ENCODE measurements at places on chromosomes 7 and 10. TPM values are rescaled to one million over a fixed set of nuclear protein-coding genes. Genes with fewer than 3 reads are reported as not detected.

DNA sequence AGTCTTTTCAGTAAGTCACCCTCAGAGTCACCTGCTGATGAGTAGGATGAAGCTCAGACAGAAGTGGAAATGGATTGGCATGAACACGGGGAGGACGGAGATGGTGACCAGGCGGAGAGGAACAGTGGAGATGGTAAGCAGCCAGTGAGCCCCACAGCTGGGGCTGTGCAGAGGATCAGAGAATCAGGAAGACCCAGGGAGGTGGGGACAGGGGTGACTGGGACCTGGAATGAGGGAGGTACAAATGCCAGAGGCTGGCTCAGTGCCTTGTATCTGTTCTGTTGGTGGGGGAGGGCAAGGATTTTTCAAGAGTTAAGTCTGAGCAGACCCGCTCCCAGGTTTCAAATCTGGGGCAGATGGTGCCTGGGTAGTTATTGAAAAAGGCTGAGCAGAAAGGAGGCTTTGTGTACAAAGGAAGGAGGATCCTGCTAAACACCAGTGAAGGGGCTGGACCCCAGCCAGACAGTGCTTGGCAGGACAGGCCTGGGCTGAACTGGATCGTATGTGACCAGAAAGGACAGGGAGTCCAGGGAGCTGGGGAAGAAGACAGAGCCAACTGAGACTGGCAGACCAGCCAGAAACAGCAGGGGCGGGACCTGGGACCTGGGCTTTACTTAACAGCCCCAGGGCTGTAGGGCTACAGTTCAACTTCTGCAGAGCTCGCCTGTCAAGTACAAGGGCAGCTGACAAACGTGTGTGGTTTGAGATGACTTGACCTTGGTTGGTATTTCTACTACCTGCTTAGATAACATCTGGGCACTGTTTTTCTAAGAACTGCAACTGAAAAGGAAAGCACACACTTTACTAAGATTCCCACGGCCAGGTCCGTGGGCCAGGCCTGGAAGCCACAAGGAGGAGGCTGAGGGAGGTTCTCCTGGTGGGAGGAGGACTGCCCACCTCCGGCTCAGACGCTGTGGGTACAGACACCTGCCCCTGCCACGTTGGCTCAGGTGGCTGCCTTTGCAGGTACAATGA is 13.2 kb upstream of the FRMPD2 start:
- DNase-seq, result no peak
- H3K27me3 ChIP-seq, result no peaks in the 10 kb centered on the region
- no peak overlapping the region for H3K4me3 ChIP-seq
- no peak overlapping the region for H3K27ac ChIP-seq
- no peaks in the 10 kb centered on the region for H3K36me3 ChIP-seq

- no peaks in the 10 kb centered on the region for H3K36me3 ChIP-seq
- H3K27ac ChIP-seq, result no peak overlapping the region
- no peaks in the 10 kb centered on the region for H3K27me3 ChIP-seq
Measured at GRCh38 chr7:138127996-138128395, 51.7 kb downstream of the AKR1D1 start.

DNA sequence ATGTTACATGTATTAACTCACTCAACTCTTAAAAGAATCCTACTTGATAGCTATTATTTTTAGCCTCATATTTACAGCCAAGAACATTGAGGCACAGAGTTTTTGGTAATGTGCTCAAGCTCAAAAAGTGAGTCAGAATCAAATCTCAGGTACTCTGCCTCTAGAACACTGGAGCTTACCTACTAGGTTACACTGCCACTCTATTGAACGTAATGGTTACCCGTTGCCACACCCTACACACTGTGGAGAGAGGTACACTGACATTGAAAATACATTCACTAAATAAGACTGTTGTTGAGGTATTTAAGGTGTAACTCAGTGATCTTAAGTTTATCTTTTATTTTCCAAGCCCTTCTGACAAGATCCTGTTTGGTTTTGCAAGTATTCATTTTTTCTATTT is 17.9 kb downstream of the SLC26A3 start:
- no peaks in the 10 kb centered on the region for H3K36me3 ChIP-seq
- no peak overlapping the region for H3K27ac ChIP-seq
- no peaks in the 10 kb centered on the region for H3K27me3 ChIP-seq

GRCh38 chr10:103636492-103636891 is 143.0 kb downstream of the NEURL1 start:
- no peak overlapping the region for H3K27ac ChIP-seq
- H3K27me3 ChIP-seq, result no peaks in the 10 kb centered on the region
- H3K36me3 ChIP-seq, result no peaks in the 10 kb centered on the region
- DNase-seq, result no peak
- H3K4me3 ChIP-seq, result no peak overlapping the region

DNA sequence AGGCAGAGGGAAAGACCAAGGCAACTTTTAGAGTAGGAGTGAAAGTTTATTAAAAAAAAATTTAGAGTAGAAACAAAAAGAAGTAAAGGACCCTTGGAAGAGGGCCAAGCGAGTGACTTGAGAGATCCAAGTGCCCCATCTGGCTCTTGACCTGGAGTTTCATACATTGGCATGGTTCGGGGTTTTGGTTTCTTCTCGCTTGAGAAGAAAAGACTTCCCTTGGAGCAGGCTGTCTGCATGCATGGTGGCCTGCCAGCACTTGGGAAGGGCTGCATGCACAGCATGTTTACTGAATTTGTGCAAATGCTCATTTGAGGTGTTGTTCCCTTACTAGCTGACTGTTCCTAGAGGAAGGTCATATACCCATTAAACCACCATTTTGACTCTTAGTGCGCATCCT is 8.8 kb upstream of the ADO start:
- no peaks in the 10 kb centered on the region for H3K36me3 ChIP-seq
- DNase-seq, result no peak
- H3K4me1 ChIP-seq, result no peaks in the 10 kb centered on the region
- H3K4me3 ChIP-seq, result no peak overlapping the region

GRCh38 chr7:1204460-1205140 is 28.1 kb upstream of the UNCX start:
- no peak overlapping the region for H3K4me3 ChIP-seq
- H3K27me3 ChIP-seq, result peaks cover 3% of the 10 kb centered on the region
- no peaks in the 10 kb centered on the region for H3K4me1 ChIP-seq
- no peaks in the 10 kb centered on the region for H3K36me3 ChIP-seq
- H3K27ac ChIP-seq, result no peak overlapping the region

GRCh38 chr7:29140873-29141468 is 5.4 kb downstream of the CPVL start:
- peaks cover 15% of the 10 kb centered on the region for H3K27me3 ChIP-seq
- H3K36me3 ChIP-seq, result no peaks in the 10 kb centered on the region
- H3K4me1 ChIP-seq, result peaks cover 2% of the 10 kb centered on the region

GRCh38 chr7:150903606-150904005 is 51.3 kb downstream of the AOC1 start:
- H3K4me3 ChIP-seq, result no peak overlapping the region
- H3K4me1 ChIP-seq, result peaks cover 5% of the 10 kb centered on the region
- no peak for DNase-seq
- H3K27ac ChIP-seq, result no peak overlapping the region

GRCh38 chr10:32237644-32238345 is 109.2 kb downstream of the EPC1 start:
- no peak overlapping the region for H3K27ac ChIP-seq
- no peaks in the 10 kb centered on the region for H3K4me1 ChIP-seq
- no peak overlapping the region for H3K4me3 ChIP-seq
- DNase-seq, result no peak

- H3K27ac ChIP-seq, result no peak overlapping the region
- H3K4me1 ChIP-seq, result no peaks in the 10 kb centered on the region
- no peaks in the 10 kb centered on the region for H3K27me3 ChIP-seq
Measured at GRCh38 chr7:153529651-153530165, 522.5 kb upstream of the DPP6 start.

- no peak for DNase-seq
- H3K27me3 ChIP-seq, result peaks cover 2% of the 10 kb centered on the region
- H3K27ac ChIP-seq, result no peak overlapping the region
- peaks cover 49% of the 10 kb centered on the region for H3K4me1 ChIP-seq
- H3K4me3 ChIP-seq, result no peak overlapping the region
Measured at GRCh38 chr10:101837748-101838147, 5.9 kb downstream of the KCNIP2 start.

DNA sequence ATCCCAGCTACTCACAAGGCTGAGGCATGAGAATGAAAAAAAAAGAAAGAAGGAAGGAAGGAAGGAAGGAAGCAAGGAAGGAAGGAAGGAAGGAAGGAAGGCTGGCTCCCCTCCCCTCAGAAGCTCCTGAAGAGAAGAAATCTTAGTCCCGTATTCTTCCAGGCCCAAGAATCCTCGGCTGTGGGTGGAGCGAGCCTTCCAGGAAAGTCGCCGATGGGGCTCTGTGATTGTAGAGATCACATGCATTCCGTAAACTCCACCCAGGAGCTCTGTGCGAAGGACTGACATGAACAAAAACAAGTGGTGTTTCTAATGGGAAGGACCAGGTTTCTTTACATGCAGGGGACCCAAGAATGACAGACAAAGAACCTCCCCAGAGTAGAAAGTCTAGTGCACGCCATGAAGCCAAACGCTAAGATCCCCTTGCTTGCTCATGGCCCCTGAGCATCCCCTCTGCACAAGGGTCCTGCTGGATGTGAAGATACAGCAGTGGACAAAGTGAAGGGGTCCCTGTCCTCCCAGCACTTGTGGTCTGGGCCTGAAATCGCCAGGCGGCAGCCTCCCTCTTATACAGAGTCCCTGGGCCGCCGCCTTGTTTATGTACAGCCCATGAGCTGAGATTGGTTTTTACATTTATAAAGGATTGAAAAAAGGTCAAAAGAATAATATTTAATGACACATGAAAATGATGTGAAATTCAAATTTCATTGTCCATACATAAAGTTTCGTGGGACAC is 25.2 kb downstream of the CNPY1 start:
- H3K27ac ChIP-seq, result no peak overlapping the region
- DNase-seq, result no peak
- peaks cover 3% of the 10 kb centered on the region for H3K27me3 ChIP-seq
- no peaks in the 10 kb centered on the region for H3K36me3 ChIP-seq

GRCh38 chr10:61825001-61825400 is 76.5 kb upstream of the ARID5B start:
- H3K36me3 ChIP-seq, result no peaks in the 10 kb centered on the region

GRCh38 chr7:117230276-117231046 is 92.4 kb downstream of the WNT2 start:
- H3K27ac ChIP-seq, result no peak overlapping the region
- H3K36me3 ChIP-seq, result no peaks in the 10 kb centered on the region
- H3K4me1 ChIP-seq, result no peaks in the 10 kb centered on the region

GRCh38 chr7:112116894-112117293 is 89.3 kb downstream of the DOCK4 start:
- no peaks in the 10 kb centered on the region for H3K27me3 ChIP-seq
- no peak overlapping the region for H3K27ac ChIP-seq
- no peaks in the 10 kb centered on the region for H3K36me3 ChIP-seq
- no peaks in the 10 kb centered on the region for H3K4me1 ChIP-seq
- H3K4me3 ChIP-seq, result no peak overlapping the region

DNA sequence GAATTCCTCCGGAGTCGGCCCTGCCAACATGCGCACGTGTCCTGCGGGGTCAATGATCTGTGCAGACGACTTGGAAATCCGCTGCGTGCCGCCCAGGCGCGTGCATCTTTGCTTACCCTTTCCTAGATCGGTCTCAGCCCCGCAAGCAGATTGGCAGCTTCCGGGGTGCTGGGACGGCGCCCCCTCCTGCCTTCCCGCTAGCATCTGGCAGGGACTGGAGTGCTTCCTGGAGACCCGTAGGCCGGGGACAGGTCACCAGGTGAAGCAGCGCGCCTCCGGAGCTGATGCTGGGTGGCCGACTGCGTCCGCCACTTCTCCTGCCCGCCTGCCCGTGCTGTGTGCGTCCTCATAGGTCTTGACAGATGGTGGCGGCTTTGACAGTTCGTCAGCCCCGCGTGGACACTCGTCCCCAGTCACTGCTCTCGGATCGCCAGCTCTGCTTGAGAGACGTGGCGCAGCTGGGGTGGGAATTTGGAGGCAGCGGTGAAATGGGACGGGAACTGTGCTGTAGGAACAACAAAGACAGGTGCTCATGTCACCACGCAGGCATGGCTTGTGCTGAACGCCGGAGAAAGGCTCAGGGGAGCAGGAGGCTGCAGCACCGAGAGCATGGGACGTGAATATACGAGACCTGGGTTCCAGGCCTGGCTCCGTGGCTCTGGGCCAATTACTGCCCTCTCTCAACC is 21.9 kb upstream of the KCNK18 start:
- H3K27me3 ChIP-seq, result peaks cover 15% of the 10 kb centered on the region
- no peaks in the 10 kb centered on the region for H3K36me3 ChIP-seq
- H3K4me3 ChIP-seq, result peak overlapping the region; percentile 35
- DNase-seq, result peak; percentile 45
- peaks cover 18% of the 10 kb centered on the region for H3K4me1 ChIP-seq

GRCh38 chr7:82049891-82050533 is 280.2 kb upstream of the HGF start:
- no peaks in the 10 kb centered on the region for H3K36me3 ChIP-seq
- DNase-seq, result no peak
- H3K4me1 ChIP-seq, result no peaks in the 10 kb centered on the region
- no peaks in the 10 kb centered on the region for H3K27me3 ChIP-seq

DNA sequence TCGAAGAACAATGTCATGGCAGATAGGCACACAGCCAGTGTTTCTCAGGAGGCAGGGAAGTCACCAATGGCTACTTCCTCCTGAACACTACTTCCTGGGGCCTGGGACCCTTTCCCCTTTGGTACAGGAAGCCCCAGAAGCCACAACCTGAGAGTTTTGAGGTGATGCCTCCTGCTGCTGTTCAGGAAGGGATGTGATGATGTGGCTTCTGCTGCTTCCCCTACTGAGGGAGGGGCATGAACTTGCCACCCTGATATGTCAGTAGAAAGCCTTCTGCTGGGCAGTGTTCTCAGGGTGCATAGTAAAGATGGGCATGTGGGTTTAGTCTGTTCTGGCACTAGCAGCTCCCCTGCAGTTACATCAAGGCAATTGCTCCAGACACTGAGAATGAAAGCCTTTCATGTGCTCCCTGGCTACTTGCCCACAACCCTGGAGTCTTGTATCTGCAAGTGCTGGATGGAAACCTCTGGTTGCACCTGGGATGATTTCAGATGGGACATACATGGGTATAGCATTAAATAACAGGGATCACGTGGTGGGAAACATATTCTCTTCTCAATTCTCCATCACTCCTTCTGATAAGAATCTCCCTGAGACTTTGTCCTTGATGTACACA is 69.3 kb downstream of the ADRA2A start:
- DNase-seq, result no peak
- H3K27me3 ChIP-seq, result peaks cover 3% of the 10 kb centered on the region
- no peak overlapping the region for H3K27ac ChIP-seq
- H3K4me3 ChIP-seq, result no peak overlapping the region
- H3K36me3 ChIP-seq, result no peaks in the 10 kb centered on the region

GRCh38 chr10:26860102-26860442 is 686 bp downstream of the ABI1 start:
- peak overlapping the region; percentile 91 for H3K27ac ChIP-seq
- H3K4me3 ChIP-seq, result peak overlapping the region; percentile 78
- peaks cover 26% of the 10 kb centered on the region for H3K4me1 ChIP-seq
- no peaks in the 10 kb centered on the region for H3K27me3 ChIP-seq
- H3K36me3 ChIP-seq, result no peaks in the 10 kb centered on the region
- peak; percentile 74 for DNase-seq

- peaks cover under 1% of the 10 kb centered on the region for H3K4me1 ChIP-seq
- no peak for DNase-seq
- H3K36me3 ChIP-seq, result no peaks in the 10 kb centered on the region
- H3K27ac ChIP-seq, result no peak overlapping the region
- no peak overlapping the region for H3K4me3 ChIP-seq
Measured at GRCh38 chr7:157495594-157495993, 158.8 kb downstream of the DNAJB6 start.

MYOF gene
- 2.9 TPM for total RNA-seq

KLF14 gene
- not detected for total RNA-seq

SEMA3D gene
- not detected for total RNA-seq

HTR5A gene
- total RNA-seq, result not detected

SPOCK2 gene
- 258 TPM for total RNA-seq

IKZF1 gene
- 294 TPM for total RNA-seq

Measured in natural killer cell (primary cell).